ENCODE measurements at places on chromosomes 7 and 10. TPM values are rescaled to one million over a fixed set of nuclear protein-coding genes. Genes with fewer than 3 reads are reported as not detected.

- DNase-seq, result no peak
Measured at GRCh38 chr7:131124001-131124629, 203.6 kb upstream of the MKLN1 start.

- DNase-seq, result no peak
Measured at GRCh38 chr10:110932505-110933180, 13.2 kb downstream of the SHOC2 start.

The ATE1 gene
- 38.4 TPM for total RNA-seq

GRCh38 chr10:22623633-22624253 is 90.6 kb downstream of the PIP4K2A start:
- no peak for DNase-seq

DNA sequence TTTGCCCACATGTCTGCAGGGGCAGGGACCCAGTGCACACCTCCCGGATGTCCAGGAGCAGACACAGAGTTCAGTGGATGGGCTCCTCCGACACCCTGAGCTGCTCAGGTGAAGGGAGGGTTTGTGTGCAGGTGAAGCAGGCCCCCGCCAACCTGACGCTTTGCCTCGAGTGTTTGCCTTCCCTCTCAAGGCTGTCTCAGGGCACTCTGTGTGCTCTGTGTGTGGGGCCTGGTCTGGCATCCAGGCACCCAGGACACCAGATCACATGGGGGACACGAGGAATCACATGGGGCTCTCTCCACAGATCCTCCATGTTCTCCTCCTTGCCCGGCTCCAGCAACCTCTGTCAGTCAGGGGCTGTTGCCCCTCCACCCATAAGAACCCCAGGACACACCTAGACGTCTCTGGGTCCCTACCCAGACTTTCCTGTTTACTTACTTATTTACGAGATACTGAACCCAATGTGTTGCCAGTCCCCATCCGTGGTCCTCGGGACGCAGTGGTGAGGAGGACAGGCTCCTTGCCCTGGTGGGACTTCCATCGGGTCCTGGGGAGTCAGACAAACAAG is 99.5 kb downstream of the HTR5A start:
- DNase-seq, result no peak

DNA sequence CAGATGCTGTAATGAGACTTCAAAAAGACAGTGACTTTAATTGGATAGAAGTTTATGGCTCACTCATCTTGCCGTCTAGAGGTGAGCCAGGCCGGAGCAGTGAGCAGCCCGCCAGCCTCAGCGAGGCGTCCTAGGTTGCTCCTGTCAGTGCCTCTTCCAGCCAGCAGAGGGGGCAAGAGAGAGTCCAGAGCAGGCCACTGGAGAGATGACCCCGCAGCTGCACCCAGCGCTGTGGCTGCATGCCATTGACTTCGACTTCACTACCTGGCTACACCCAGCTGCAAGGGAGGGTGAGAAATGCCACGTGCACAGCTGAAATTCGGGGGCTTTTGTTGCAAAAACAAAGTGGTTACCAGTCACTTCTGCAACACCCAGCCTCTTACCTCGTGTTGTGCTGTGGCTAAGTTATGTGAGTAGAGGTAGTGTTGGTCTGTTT is 26.5 kb downstream of the NUB1 start:
- peak; percentile 88 for DNase-seq

DNA sequence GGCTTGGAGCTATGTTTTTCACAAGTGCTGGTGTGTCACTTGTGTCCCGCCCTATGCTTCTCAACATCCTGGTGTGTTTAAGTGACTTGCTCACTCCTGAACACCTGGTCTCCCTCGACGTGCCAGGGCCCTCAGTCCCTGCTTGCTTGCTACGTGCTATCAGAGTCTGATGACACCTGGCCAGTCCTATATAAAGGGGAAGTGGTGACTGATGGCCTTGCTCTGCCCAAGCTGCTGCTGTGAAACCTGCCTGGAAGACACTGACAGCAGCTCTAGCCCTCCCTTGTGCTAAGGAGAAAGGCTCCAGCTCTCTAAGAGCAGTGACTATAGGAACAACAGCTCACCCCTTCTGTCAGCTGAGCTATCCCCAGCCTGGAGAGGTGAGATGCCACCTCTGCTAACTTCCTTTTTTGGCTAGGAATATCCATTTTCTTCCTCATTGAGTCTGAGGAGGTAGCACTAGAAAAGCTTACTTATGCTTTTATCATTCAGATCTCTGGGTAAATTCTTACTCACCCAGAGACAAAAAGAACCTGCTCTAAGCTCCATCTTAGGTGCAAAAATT is 77.2 kb upstream of the PLXNA4 start:
- no peak for DNase-seq

- DNase-seq, result no peak
Measured at GRCh38 chr10:117334926-117335325, 40.3 kb downstream of the PDZD8 start.

The ST8SIA6 gene
- total RNA-seq, result 0.92 TPM

DNA sequence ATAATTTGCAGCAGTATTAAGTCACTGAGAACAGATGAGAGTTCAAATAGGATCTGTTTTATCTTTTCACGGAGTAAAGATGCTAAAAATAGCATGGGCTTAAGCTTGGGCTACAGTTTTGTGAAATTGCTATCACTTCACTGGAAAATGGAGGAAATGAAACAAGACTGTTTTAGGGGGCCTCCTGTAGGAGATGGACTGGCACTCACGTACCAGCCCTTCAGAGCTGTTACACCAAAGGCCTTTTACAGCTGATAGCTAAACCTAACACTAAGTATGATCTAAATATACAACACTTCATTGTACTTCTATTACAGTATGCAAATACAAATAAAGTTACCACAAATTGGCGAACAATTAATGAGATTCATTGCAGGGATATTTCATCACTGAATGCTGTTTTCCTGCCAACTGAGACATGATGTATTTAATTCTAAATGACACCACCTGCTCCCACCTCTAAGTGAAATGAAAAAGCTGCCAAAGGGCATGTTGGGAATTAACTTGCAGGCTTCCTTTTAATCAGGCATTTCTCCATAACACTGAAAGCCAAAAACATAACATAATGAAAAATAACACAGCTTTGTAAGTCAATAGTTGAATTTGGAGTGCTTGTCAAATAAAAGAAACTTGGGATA is 304.5 kb upstream of the LRRN3 start:
- no peak for DNase-seq

- no peak for DNase-seq
Measured at GRCh38 chr10:97548828-97549455, 23.6 kb upstream of the ANKRD2 start.

The FKBP9 gene
- 116 TPM for total RNA-seq

DNA sequence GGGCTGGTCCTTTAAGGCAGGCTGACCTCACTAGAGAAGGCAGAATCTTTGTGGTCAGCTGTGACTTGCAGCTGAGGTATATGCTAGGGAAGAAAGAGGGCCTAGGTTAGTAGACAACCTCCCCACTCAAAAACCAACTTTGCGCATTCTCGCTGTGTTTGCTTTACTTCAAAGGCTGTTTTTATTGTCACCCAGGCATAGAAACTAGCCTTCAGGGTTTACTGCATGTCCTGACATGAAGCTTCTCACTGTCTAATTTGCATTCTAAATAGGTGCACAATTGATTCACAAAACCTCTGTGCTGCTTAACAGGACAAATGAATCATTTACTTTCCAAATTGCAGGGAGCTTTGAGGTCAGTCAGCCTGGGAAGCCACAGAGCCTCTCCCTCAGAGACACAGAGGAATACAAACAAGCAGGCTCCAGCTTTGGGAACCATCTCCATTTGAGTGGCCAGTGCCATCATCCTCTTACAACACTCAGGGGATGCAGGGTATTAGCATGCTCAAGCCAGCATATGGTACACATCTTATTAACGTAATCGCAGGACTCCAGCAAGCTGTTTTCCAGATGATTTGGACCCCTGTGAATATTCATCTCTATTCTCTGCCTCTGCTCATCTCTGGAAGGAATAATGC is 596.4 kb upstream of the GHITM start:
- DNase-seq, result no peak

DNA sequence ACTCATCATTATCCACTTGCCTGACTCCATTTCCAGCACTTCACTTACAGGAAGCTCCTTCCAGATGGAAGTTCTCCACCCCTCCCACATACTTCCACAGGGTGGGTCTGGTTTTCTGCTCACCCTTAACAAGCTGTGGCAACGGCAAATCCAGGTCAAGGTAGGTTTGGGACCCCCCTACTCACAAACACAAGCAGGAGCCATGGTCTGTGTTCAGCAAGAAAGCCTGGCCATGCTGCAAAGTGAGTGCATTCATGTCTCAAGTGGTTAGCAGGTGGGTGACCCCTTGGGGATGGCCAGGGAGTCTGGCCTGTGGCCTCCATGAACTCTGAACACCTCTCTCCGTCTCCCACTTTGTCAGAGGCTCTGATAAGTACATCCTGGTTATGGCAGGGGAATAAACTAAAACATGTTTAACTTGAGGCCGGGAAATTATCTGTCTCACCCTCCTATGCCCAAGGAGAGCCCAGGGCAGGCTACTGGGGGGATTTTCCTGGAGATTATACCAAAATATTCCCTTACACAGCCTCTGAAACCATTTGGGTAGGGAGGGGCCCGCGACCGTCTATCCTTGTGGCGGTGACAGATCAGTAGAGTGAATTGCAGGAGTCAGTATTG is 844 bp downstream of the XPNPEP1 start:
- DNase-seq, result no peak

DNA sequence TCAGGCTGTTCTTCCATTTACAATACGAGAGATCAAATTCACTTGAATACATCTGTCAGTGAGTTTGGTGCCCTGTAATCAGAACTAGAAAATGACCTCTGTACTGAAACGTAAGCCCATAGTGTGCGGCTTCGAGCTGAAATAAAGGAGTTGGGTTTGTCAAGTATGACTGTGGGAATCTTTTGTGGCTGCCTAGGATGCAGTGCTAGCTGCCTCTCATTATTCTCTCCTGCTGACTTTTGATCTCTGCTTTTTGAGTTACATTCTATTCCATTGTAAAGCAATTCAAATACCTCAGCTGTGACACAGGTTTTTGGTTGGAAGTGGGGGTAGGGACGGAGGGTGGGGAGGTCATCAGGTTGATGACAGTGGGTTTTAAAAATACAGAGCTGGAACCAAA is 40.4 kb downstream of the ICA1 start:
- no peak for DNase-seq
